SK-MEL-5 (cell line): ENCODE measurements at places on chromosomes 3 and 15. TPM values are rescaled to one million over a fixed set of nuclear protein-coding genes. Genes with fewer than 3 reads are reported as not detected.

DNA sequence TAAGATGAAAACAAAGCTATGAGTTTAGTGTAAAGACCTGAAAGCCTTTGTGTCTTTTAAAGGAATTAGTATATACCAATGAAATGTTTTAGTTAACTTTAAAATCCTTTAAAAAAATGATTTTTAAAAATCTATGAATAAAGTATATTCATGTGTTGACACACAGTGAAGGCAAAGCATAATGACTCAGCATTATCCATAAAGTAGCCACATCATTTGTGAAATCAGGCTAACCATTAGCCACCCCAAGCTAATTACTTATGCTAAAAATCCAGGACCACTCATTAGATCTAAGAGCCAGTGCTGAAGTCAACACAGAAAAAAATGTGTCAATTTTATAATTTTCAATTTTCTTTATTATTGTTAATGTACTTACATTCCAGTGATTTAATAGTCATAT, 310.2 kb downstream of the TBC1D5 start:
- no peak for DNase-seq

- no peak for DNase-seq
These were observed 127.6 kb upstream of the MME start for GRCh38 chr3:154952553-154952952.

DNA sequence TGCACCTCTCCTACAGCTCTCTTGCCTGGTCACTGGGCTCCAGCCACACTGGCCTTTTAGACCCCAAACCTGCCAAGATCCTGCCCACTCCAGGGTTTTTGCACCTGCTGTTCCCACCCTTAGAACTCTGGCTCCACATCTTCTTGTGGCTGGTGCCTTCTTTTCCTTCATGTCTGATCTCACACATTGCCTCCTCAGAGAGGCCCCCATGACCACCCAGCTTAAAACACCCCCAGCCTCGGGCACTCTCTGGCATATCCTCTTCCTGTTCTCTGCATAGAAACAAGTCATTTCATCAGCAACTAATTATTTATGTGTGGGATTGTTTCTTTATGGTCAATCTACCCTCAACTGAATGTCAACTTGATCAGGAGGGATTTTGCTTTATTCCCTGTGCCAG, 14.0 kb upstream of the AMOTL2 start:
- DNase-seq: no peak

- no peak for DNase-seq
These were observed 30.9 kb downstream of the PTH1R start for GRCh38 chr3:46908294-46908985.

GRCh38 chr3:183313764-183314163, 60.7 kb downstream of the B3GNT5 start:
- no peak for DNase-seq

DNA sequence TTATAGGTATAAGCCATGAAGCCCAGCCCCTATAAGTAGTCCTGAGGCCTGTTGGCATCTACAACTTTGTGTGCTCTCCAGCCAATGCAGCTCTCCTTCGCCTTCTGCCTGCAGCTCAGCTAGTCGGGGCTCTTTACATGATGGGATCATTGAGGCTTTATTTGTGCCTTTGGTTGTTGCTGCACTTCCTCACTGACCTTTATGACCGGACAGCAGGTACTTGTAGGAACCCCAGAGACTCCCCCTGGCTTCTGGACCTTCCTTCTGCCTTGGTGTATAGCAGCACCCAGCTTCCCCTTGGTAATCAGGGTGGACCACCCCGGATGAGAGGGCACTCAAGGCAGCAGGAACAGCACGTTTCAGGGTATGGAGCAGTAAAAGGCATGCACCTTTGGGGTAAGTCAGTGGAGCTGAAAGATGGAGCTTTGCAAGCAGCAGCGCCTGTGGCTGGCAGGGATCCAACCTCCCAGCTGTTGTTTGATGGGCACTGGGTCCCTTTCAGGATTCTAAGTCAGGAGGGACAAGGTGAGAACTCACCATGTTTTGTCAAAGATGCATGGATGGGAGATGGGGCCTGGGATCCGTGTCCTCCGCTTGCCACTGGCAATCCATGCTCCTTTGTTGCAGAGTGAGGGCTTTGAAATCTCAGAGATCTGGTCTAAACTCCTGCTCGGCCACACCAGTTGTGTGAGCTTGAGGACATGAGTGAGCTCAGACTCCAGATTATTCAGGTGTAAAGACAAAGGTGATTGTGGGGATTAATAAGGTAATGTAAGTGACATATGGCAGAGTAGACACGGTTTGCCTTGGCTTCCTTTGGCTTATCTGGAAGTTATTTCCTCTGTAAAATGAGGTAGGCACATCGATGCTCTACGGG, 65.1 kb upstream of the KLF13 start:
- no peak for DNase-seq

DNA sequence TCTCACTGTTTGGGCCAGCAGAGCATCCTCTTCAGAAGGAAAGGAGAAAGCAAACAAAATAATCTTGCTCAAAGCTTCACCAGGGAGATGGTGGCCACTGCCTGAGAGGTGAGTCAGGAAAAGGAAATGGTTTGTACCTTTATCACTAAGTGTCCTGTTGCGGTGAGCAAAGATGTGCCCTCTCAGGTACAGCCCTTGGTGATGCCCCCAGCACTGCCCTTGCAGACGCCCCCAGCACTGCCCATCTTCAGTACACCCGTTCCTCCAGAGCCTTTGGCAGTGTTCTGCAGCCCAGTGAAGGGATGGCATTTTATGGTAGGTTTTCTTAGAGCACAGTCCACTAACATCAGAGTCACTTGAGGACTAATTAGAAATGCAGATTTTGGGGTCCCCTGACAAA, 92.3 kb downstream of the ZNF621 start:
- DNase-seq: no peak

DNA sequence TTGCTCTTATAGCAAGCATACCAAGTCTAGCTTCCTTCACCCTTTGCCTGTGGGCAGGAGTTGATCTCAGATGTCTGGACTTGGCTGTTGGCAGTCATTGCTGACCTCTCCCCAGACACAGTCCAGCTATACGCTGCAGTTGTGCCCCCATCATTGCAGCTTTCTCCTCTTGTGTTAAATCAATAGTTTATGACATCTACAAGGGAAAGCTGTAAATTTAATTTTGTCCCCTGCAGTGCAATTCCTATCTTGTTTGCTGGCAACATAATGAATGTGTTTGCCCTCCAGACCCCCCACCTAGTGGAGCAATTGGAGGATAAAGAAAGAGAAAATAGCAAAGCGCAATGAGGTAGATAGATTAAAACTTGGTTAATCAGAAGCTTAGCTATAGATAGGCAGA, 280.2 kb downstream of the LSAMP start:
- no peak for DNase-seq

- DNase-seq: peak; percentile 45
These were observed 129.1 kb downstream of the HCN4 start for GRCh38 chr15:73239564-73240215.

DNA sequence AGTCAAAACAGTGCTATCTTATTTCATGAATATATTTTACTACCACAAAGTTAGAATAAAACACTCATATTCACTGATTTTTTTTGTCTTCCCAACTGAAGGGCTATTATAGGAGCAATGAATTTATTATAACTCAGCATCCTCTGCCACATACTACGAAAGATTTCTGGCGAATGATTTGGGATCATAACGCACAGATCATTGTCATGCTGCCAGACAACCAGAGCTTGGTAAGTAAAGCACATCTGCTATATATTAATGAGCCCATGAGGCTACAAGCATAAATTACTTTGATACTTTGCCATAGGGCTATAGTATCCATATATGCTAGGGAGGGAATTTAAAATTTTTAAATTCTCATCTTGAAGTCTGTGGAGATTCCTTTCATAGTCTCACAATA, 95.9 kb downstream of the FEZF2 start:
- no peak for DNase-seq

GRCh38 chr15:80788536-80788935, 9.4 kb downstream of the CEMIP start:
- DNase-seq: no peak

DNA sequence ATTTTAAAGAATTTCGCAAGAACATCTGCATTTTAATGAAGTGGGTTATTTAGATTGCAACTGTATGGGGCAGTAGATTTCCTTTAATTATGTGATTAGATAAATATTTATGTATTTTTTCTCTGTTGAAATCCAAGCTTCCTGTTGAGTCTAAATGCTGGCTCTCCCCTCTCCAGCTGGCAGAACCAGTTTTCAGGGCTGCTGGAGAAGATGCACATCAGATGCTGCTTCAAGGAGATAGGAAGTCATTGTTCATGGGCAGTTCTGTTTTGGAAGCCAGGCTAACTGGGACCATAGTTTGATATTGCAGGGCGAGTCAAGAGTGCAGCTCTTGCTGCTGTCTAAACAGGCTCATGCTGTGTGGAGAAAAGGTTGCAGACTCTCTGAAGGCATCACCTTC, 97.4 kb downstream of the SLC9A9 start:
- no peak for DNase-seq

GRCh38 chr3:171904829-171905228, 61.7 kb downstream of the TMEM212 start:
- no peak for DNase-seq

DNA sequence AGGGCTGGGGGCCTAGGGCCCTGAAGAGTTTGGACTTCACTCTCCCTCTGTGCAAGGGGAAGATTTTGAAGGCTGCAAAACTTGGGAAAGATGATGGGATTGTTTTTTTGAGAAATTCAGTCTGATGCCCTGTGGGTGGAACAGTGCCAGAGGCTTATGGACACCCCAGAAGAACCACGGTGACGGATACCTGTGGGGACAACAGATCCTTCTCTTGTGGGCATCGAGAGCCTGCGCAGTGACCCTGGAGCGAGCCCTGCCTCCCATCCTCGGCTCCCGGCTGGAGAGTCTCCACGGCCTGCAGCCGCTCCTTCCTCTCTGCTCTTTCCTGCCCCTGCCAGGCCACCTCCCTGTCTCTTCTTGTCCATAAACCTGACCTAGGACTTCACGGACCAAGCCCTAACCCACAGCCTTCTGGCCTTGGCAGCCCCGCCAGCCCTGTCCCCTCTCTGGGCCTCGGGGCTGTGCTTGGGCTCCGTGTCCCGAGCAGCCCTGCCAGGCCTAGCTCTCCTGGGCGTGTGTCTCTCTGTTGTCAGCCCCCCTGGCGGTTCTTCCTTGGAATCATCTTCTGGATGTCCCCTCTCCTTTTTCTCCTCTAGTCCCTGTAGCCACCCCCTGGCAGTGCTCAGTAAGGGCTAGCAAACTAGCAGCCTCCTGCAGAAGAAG, 98.4 kb downstream of the VGLL4 start:
- no peak for DNase-seq

DNA sequence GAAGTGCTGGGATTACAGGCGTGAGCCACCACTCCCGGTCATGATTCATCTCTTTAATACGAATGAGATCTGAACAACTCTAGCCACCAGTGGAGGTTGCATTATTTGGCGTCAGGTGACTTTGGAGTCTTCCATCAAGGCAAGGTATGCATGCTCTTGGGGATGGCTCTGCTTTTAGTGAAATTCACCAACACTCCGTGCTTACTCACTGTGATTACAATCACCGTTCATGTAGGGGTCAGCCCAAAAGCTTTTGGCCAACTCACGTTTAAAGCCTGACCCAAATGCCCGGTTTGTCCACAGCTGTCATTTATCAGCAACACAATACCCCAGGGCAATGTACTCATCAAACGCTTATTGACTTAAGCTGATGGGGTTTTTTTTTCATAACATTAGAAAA, 155.4 kb downstream of the PDZRN3 start:
- no peak for DNase-seq

DNA sequence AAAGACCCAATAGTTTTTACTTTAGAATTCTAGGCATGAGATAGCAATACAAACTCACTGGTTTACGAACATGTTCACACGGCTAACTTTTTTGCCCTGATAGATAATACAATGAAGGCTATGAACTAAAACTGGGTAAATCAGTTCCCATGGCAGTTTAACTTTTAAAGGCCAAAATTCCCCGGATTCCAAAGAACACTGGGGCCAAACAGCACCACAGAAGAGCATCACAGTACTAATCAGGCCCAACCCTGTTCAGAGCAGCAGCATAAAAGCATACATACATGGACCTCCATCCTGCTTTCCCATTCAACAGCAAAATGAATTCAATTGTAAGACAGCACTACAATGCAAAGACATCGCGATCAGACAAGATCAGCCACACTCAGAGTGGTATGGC, 540.3 kb upstream of the CCDC54 start:
- peak; percentile 89 for DNase-seq

- no peak for DNase-seq
These were observed 338.5 kb downstream of the TUSC7 start for GRCh38 chr3:117047951-117048705.

DNA sequence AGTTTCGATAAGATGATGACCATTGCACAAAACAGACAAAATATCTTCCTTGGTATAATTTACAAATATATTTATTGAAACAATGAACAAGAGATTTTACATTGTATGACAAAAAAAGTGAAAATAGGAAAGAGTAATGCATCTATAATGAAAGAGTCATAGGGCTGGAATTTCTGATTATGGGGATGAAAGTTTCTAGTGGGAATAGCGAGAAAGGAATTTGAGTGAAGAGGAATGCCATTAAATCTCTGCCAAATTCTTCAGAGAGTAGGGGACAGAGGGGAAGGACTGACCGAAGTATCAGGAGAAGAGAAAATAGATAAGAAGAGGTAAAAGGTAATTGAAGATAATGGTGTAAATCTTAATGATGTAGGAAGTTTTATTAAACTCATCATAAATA, 125.4 kb downstream of the VGLL3 start:
- DNase-seq: no peak

DNA sequence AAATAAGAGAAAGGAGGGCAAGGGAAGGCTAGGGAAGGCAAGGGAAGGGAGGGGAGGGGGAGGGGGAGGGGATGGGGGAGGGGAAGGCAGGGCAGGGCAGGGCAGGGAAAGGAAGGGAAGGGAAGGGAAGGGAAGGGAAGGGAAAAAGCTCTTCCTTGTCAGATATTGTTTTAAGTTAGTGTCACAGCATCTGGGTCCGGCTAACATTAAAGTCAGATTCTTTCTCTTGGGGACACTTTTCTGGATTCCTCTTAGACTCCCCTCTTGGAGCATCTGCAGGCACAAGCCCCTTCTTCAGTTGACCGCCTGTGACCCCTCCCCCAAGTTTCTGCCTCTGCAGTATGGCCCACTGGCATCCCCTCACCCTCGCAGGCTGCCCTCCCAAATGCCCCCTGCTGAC, 26.0 kb downstream of the BFSP2 start:
- DNase-seq: no peak

GRCh38 chr3:71955240-71956068, 170.5 kb upstream of the PROK2 start:
- peak; percentile 79 for DNase-seq

The TRIM59 gene
- 3.2 and 9.3 TPM in 2 replicates for total RNA-seq

The CACNA2D2 gene
- total RNA-seq: 0.21 and 0.80 TPM in 2 replicates

The ZNF860 gene
- 3.9 and 6.1 TPM in 2 replicates for total RNA-seq

The ZKSCAN7 gene
- total RNA-seq: 1.1 and 2.1 TPM in 2 replicates

The CRYGS gene
- total RNA-seq: 0.08 and 1.6 TPM in 2 replicates

The GPR62 gene
- not detected in 2 replicates for total RNA-seq
